Forelimb muscle (tissue), 1 donor: ENCODE measurements at places on chromosomes 1 and 21. TPM values are rescaled to one million over a fixed set of nuclear protein-coding genes. Genes with fewer than 3 reads are reported as not detected.

Gene CD34
- 147 TPM for polyA plus RNA-seq

Gene OR14K1
- polyA plus RNA-seq = not detected

Gene TINAGL1
- 21.1 TPM for polyA plus RNA-seq

Gene IRF6
- polyA plus RNA-seq = 0.34 TPM

Gene ABCA4
- polyA plus RNA-seq = 0.59 TPM

Gene TAS1R2
- polyA plus RNA-seq = not detected

Gene STUM
- 13.5 TPM for polyA plus RNA-seq

Gene C8B
- polyA plus RNA-seq = not detected

Gene MYBPH
- polyA plus RNA-seq = 278 TPM

Gene KCNE2
- 0.47 TPM for polyA plus RNA-seq

Gene SELL
- polyA plus RNA-seq = 1.6 TPM

Gene ACTL8
- polyA plus RNA-seq = not detected

Gene SGIP1
- polyA plus RNA-seq = 1.6 TPM

Gene FH
- polyA plus RNA-seq = 68.7 TPM

Gene FNDC10
- polyA plus RNA-seq = 2.0 TPM

Gene CFHR2
- polyA plus RNA-seq = not detected

Gene LIN9
- polyA plus RNA-seq = 6.7 TPM

Gene PRELP
- polyA plus RNA-seq = 1.5 TPM

Gene TTLL7
- polyA plus RNA-seq = 33.0 TPM

Gene C1orf174
- polyA plus RNA-seq = 14.7 TPM

Gene CNR2
- polyA plus RNA-seq = 0.06 TPM

Gene CLCNKB
- not detected for polyA plus RNA-seq

Gene FAM151A
- 0.34 TPM for polyA plus RNA-seq

Gene CFAP45
- polyA plus RNA-seq = 0.20 TPM

Gene GPR161
- 10.8 TPM for polyA plus RNA-seq

Gene GIPC2
- 0.78 TPM for polyA plus RNA-seq

Gene PTGER3
- 0.90 TPM for polyA plus RNA-seq

Gene NPPB
- polyA plus RNA-seq = not detected

Gene PPIAL4G
- polyA plus RNA-seq = not detected

Gene C1orf226
- polyA plus RNA-seq = 0.72 TPM

Gene CLIC6
- polyA plus RNA-seq = not detected

Gene MRPL24
- 63.5 TPM for polyA plus RNA-seq

Gene RHBDL2
- 0.53 TPM for polyA plus RNA-seq
